ENCODE measurements at places on chromosomes 2 and 18.
A peak's percentile ranks its signal among the peaks of the same experiment; 100 is the strongest.

DNA sequence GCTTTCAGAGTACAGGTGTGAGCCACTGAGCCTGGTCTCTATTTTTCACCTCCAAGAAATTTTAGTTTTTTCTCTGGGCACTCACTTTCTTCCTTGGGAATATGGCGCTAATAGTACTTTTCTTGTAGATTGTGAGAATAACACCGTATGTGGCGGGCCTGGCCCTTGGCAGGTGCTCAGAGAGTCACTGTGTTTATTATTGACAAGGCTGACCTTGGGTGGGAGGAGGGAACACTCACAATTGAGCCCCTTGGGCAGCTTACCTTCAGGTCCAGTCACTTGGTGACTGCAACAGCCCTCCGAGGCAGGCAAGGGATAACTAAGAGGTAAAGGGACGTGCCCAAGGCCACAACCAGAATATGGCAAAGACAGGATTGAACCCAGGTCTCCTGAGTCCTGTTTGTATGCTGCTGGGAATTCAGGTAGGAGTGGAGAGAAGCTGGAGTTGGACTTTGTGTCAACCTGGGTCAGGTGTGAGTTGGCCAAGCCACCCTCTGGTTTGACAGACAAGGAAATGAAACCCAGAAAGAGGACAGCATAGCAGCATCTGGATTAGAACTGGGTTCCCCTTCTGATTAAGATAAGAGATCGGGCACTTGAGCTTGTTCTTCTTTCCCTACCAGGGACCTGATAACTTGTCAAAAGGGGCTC lies 2.8 kb upstream of the STK25 start:
- no peak for DNase-seq

- DNase-seq: peak; percentile 5
Measured at GRCh38 chr2:37011130-37011529, 44.8 kb upstream of the STRN start.

DNA sequence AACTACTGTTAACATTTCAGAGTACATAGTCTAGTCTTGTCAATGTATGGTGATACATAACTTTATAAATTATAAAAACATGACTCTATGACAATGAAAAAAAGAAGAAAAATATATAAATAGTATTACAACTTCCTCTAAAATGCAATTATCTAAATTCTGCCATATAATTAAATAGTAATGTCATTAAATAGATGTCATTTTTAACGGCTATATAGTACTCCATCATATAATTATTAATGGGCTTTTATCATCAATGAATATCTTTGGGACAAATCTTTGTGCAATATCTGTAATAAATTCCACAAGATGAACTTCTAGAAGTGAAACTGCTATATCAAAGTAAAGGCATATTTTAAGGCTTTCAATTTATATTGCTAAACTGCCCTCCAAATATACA lies 24.8 kb downstream of the ATF2 start:
- no peak for DNase-seq

GRCh38 chr2:196176142-196176738 lies 4.9 kb upstream of the STK17B start:
- peak; percentile 94 for DNase-seq

- no peak for DNase-seq
Measured at GRCh38 chr2:73004466-73004865, 67.0 kb downstream of the SFXN5 start.

Measured in GM12878 (cell line).